ENCODE measurements at places on chromosomes 2 and 18.

- DNase-seq, result no peak
Observed at GRCh38 chr2:64440843-64441242, 13.1 kb upstream of the LGALSL start.

DNA sequence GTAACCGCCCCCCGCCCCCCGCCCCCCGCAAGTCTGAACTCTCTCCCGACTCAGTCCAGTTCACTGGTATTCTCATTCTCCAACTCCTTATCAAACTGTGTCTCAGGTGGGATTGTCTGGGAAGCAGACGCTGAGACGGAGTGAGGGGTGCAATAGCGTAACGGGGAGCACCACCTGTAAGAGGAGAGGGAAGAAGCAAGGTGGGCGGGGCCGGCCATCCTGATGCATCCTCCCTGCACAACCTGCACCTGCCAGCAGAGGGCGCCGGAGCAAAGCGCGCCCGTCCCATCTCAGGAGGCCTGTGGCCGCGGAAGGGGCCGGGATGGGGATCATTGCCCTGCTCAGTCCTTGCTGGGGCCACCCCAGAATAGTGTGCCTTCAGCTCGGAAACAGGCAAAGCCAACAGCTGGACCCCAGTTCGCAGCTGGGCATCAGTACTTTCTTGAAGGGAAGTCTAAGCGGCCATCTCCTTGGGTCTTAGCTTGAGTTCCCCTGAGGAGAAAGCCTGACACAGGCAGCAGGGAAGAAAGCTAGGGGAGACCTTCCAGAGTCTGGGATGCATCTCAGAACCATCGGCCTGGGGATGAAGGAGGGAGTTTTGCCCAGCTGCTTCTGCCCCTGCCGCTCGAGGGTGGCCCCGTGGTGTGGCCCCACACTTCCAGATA lies 208.0 kb downstream of the TFCP2L1 start:
- no peak for DNase-seq

GRCh38 chr2:217142649-217143266 lies 282.9 kb upstream of the TNP1 start:
- DNase-seq, result no peak

DNA sequence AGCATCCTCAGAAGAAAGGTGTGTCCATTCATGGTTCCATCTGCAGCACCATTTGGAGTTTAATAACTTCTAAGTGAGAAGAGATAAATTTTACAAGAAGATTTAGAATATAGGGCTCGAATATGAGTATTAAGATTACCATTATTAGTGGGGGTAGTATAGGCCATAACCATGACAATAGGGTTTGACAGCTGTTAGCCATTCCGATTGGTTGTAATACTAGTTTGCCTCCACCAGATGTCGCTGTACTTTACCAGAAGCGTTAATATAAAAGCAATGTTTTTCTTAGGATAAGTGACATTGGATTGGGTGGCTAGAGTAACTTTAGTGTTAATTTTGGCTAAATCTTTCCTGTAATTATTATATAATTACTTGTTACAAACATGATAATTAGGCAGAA lies 107.5 kb upstream of the SRD5A2 start:
- DNase-seq, result no peak

GRCh38 chr2:163462993-163463392 lies 272.8 kb downstream of the FIGN start:
- no peak for DNase-seq

DNA sequence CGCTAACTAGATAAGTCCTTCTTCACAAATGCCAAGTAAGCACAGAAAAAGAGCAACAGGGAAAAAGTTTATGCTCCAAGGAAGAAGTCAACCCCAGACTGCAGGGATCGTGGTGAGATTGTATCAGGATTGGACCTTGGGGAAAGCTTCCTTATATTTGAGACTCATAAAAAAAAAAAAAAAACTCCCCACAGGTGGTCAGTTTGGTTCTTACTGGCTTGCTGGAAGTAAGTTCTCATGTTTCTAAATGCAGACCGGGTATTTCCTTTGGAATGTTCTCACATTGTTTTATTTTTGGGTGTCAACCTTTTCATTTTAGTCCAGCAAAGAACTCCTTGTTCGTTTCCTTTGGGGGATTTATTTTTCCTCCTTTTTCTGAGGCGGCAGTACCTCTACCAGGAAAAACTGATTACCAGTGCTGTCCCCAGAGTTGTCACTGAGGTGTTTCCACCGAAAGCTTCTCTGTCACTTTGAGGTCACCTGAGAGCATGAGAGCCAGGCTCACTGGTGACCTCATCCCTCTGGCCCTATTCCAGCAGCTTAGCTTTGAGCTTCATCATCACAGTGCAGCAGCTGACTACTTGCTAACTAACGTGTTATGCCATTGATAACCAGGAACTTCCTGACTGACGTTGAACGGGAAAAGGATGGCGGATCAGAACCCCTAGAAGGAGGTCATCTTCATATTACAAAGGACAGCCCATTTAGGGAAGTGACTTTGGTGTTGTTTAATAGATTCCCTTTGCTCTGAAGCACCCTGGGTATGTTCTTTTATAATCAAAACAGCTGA lies 16.8 kb upstream of the ATP8B1 start:
- no peak for DNase-seq

DNA sequence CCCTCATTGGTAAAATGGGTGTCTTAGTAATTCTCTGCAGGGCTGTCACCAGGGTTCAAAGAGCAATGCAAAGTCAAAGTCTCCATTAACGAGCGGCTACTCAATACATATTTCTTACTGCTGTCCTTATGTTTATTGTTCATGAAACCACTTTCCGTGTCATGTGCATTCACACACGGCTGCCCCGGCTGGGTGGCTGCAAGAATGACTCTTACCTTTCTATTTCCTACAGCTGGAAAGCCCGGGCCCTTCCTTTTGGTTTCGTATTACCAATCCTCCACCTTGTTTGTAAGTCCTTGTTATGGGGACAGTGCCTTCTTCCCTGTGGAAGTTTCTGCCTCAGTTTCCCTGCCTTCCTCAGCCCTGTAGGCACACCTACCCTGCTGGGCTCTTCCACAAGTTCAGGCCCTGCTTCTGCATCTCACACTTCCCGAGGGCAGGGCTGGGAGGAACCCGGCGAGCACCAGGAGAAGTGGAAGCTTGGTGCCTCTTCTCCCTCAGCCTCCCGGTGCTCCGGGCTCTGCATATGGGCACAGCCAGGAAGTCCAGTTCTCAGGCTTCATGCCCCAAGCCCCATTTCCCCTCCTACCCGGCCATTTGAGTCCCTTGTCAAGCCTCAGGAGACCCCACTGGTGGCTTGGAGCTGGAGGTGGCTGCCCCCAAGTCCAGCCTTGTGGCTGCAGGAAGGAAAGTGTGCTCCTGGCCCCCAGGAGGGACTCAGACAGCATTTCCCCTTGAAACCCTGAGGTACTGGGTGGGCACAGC lies 18.7 kb upstream of the ACKR3 start:
- no peak for DNase-seq

GRCh38 chr2:67938053-67938452 lies 124.8 kb downstream of the C1D start:
- no peak for DNase-seq

DNA sequence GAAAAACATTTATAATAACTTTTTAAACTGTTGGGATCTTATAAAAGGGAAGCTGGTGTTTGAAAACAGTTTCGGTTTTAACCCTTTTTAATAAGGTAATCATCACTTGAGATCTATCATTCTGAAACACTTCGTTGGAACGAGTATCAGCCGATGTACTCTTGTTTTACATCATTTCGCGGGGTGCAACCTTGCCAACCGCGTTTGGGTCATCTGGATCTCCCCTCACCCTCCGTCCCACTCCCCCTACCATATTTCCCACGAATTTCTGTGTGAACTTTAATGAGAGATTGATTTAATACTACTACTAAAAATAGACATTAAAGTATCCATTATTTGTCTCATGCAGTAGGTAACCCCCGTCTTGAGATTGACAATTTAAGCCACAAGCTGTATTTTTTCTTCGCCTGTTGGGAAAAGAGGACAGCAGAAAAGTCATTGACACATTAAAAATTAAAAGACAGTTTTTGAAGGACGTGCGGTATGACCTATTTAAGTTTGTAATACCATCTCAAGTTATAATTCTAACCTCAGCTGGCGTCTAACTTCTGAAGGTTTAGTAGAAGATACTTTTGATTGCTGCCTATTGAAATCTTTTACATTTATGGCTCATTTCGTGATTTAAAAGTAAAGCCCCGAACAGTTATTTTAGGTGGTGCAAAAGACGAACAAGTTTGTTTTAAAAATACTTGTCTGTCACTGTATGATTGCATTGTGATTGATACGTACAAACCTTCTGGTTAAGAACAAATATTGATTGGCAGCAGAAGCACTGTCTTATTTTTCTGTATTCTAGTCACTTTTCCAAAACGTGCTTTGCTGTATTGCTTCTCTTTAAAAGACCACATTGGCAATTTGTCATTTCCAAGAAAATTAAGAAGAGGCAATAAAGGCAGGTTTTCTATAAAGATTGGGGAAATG lies 1.5 kb downstream of the CREB1 start:
- no peak for DNase-seq

GRCh38 chr2:263774-264492 lies at the start of gene SH3YL1:
Gene SH3YL1, minus strand, starts transcription at chr2:264032. Its CDS starts 48 bp downstream, at chr2:263984.
- DNase-seq, result no peak

- DNase-seq, result no peak
Observed at GRCh38 chr18:52046842-52047241, 293.2 kb upstream of the DCC start.

DNA sequence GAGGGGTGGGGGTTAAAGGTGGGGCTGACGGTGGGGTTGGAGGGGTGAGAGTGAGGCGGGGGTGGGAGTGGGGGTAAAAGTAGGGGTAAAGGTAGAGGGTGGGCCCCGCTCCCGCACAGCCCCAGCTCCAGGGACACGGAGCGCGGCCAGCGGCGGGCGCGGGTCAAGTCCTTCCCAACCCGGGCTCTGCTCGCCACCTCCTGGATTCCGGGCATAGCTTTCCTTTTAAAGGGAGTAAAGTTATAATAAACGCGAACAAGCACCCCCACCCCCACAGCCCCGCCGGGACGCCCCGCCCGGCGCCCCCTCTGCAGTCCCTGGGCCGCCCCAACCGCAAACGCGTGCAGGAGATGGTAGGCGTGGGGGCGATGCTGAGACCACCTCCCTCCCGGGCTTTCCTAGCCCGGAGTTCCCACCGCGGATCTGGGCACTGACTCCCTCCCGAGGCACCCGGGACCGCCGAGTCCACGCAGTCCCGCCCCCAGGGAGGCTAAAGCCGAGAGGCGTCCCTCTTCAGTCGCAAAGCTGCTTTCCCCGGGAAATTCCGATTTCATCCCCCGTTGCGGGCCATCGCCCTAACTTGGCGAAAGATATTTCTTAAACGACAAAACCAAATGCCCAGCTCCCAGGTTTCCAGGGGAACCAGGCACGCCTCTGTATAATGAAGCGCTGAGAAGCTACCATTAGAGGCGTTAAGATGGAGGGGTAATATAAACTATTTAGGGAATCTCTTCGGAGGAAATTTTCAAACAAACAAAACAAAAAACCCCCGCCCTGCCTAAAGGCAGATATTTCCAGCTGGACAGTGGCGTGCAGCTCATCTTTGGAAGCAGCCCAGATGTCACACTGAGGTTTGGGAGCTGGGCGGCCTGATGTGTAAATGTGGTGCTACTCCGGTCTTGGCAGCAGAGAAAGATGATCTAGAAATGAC lies at the start of gene LIMS2:
TSS of gene LIMS2 (minus strand) at position 200 of the 931 bp plus-strand sequence. CDS start 506 bp downstream, outside the sequence.
- DNase-seq, result no peak

DNA sequence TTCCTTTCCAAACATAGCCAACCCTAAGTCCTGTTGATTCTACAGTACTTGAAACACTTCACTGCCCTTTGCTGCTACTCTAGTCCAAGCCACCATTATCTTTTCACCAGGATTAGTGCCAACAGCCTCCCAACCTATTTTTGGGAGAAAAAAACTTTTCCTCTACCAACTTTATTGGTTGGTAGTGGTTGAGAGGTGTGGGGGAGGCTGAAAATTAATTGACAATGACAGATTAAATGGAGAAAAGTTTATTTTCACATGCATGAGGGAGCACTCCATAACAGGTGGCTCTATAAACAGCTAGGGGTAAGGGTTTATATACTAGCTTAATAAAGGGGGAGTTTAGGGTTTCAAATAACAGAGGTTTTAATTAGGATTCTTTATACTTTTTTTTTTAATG lies 37.8 kb upstream of the ITPRID2 start:
- DNase-seq, result no peak

- DNase-seq, result no peak
Observed at GRCh38 chr2:120719491-120719890, 16.2 kb upstream of the GLI2 start.

DNA sequence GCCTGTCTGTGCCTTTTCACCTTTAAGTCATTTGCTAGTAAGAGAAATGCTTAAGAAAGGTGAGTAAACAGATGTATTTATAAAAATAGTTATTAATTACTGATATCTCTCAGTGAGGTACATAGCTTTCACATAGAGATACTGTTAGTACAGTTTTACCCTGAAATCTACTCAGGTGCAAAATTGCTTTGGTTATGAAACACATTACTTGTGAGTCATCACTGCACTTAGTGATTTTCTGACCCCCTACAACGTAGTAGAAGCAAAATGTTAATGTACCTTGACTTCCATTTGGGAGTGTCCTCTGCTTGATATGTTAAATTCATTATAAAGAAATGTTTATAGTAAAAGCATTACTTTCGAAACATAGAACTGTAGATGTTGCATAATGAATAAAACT lies 6.5 kb downstream of the GLS start:
- no peak for DNase-seq

DNA sequence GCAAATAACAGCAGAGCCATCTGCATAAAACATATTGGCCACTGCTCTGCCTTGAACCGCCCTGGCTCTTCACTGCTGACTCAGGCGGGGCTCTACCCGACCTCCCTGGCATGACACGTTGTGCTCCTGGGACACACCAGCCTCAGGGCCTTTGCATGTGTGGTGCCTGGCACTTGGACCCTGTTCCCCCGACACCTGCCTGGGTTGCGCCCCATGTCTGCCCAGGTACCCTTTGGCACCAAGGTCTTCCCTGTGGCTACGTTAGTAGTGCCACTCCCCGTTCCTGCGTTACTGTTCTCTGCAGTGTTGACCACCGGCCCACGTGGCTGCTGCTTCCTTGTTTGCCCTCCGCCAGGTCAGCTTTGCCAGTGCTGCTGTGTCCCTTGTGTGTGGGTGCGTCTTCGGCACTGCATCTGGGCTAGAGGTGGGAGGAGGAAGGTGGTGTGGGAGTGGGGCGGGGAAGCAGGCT lies 20.3 kb downstream of the ATG4B start:
- DNase-seq, result no peak

GRCh38 chr2:65357959-65358294 lies 74.5 kb downstream of the SPRED2 start:
- no peak for DNase-seq

DNA sequence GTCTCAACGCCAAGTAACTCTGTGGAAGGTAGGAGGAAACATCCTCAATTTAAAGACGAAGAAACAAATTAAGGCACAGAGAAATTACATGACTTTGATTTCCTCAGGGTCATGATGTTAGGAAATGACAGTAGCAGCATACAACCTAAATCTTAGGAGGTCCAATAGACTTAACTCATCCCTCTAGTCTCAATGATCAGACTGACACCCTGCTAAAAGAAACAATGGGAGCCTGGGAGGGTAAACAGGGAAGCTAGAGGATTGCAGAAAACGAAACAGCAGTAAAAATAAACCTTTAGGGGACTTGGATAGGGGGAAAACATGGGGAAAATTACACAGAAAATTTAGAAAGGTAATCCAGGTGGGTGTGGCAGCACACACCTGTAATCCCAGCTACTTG lies 56.0 kb downstream of the ROCK2 start:
- DNase-seq, result no peak
